ENCODE measurements at places on chromosomes 2 and 18.

DNA sequence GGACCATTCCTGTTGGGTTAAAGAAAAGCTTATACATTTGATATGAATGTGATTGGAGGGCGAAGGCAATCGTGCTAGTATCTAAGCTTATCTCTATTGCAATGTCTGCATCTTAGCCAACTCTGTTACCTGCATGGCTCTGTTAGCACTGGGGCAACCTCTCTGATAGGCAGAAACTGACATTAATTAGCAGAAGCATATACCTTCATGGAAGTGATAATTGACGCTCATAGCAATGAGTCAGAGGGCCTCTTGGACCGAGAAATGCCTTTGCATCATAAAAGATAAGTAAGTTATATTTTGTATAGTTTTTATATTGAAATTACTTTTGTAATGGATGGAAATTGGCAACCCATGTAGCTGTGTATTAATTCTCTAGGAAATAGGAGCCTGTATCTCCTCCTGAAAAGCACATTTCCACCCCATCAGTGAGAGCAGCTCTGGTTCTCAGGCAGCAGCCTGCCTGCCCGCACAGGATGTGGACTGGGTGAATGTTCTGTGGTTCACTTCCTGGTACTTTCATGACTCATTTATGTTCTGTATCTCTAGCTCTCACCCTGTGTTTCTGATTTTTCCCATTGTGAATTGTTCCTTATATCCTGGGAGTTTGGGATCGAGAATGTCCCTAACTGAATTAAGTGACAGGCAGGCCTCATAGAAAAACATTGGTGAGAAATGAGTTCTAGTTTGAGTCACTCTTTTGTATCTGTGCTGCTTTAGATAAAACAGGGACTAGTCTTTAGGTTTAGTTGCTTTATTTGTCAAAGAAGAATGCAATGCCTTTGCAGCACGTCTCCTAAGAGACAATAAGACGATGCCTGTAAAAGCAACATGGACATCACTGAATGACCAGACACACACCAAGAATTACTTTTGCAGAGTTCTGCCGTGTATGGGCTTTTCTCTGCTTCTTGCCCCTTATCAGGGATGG is 344.9 kb downstream of the DCDC2C start:
- no peak for DNase-seq

DNA sequence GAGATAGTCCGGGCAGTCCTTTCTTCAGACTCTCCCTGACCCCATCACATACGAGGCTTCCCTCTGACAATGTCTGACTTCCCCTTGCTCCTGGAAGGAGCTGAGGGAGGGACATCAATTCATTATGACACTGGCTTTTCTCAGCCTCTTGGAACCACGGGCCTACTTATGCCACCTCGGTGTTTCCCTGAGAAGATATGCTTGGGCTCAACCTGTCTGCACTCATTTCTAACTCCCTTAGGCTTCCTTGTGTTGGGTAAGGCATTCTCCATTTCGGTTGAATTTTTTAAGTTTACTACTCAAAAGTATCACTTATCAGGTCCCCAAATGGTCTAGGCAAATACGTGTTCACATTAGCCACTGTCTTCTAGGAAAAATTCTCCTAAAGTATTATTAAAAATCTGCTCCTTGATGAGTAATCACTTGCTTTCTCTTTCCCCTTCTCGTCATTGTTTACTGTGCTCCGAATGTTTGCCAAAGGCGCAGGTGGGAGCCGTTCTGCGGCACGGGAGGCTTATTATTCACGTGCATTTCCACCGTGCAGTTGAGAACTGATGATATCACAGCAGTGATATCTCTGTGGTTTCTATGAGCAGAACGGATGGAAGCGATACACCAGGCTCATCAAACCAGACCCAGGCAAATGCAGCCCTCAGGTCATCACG is 33.1 kb downstream of the ARL4C start:
- DNase-seq: no peak

DNA sequence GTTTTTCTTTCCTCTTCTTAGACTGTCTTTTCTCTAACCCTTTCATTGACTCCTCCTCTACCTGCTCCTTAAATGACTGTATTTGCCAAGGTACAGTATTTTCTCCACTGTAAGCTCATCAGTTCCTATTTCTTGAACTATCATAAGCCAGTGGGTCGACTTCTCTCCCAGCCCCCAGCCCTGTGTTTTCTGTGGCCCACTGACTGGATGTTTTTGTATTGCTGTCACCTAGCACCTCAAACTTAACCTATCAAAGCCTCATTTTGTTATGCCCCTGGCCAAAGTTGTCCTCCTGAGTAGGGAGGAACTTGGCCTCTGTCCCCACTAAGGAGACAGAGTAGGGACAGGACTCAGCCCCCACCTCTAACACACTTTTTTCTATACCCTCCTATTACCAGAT is 65.4 kb upstream of the CABLES1 start:
- no peak for DNase-seq

- no peak for DNase-seq
These were observed 55.8 kb downstream of the ST6GAL2 start for GRCh38 chr2:106830191-106830590.

GRCh38 chr18:78790960-78791359 is 188.7 kb upstream of the SALL3 start:
- DNase-seq: no peak

DNA sequence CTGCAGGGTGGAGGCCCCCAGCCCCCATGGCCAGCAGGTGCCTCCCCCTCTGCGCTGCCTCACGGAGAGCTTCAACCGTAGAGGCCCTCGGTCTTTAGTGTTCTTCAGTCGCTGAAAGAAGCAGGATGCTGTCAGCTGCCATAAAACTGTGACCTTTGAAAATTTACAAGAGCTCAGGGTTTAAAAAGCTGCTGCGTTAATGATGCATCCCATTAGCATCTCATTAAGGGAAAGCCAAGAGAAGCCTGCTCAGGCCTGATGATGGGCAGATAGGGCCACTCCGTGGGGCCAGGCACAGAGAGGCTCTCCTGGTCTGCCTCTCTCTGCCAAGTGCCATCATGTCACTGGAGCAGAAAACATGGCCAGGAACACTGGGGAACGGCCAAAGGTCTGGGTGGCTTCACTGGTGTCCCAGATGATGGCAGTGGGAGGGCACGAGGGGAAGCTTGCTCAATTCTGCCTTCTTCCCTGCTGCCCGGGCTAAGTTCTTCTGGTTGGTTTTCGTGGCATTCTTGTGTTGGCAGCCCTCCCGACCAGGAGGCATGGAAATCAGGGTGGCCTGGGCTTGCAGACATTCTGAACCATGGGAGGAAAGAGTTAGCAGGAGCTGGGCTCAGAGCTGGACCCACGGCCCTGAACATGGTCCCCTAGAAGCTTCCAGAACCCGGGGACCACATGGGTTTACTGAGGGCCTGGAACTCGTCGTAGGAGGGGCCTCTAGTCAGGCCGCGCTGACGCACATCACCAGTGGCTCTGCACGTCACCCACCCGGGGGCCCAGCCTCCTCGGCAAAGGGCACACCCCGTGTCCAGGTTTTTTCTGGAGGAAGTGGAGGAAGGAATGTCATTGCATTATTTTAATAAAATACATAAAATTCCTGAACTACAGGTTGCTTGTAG is 250.7 kb downstream of the KLHL29 start:
- DNase-seq: no peak

- no peak for DNase-seq
These were observed 6.4 kb upstream of the ODC1 start for GRCh38 chr2:10454505-10454904.

- DNase-seq: no peak
These were observed 503.6 kb upstream of the SYT4 start for GRCh38 chr18:43780782-43781340.

DNA sequence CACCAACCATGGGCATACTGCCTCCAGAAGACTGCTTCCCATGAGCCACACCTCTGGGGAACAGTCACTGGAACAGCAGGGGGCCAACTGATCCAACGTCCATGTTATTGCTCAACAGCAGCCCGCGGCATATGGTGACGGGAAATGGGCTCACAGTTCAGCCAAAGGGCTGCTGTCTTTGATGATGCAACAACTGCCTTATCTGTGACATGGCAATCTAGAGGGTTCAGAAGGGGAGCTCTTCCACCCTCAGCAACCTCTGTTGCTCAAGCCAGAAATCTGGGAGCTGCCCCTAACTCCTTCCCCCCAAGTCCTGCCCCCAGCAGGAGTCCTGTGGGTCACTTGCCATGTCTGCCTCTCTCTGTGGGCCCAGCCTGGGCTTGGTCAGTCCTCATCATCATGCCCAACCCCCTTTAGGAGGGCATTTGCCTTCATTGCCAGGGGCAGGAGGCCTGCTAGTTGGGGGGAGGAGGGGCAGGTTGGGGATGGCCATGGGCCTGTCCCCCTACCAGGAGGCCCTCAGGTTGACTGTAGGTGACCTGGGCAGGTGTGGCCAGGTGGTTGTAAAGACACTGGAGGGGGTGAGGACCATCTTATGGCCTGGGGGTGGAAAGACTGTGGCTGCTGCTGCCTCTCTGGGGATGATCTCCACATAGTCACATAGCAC is 212.9 kb downstream of the CYP26B1 start:
- DNase-seq: peak; percentile 9

DNA sequence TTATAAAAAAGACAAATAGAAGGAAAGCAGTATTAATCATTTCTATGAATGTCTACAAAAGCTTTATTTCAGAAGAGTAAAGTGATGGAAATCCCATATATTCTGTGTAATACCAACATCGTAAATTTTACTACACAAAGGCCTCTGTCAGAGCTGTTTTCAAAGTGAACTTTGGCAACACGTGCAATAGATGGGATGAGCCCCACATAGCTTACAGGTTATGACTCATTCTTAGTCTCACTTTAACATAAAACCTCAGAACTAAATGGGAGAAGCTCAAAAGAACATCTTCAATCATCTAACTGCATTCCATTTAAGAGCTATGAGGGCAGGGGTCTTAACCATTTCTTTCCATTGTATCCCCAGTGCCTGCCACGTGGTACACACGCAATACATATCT is 11.5 kb downstream of the VPS4B start:
- DNase-seq: no peak

DNA sequence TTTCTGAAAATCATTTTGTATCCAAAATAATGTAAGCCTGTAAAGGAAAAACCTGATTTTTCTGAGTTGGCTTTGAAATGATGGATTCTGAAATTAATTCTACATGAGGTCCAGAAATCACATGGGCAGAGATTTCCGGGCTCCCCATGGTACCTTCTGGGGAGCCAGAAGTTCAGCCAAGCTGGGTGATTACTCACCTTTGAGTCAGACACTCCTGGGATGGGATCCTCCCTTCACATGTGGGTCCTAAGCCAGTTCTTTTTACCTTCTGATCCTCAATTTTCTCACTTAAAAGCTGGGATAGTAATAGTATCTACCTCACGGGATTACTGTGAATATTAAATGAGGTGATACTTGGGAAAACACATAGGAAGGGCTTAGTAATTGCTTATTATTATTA is 179.8 kb upstream of the EPAS1 start:
- no peak for DNase-seq

DNA sequence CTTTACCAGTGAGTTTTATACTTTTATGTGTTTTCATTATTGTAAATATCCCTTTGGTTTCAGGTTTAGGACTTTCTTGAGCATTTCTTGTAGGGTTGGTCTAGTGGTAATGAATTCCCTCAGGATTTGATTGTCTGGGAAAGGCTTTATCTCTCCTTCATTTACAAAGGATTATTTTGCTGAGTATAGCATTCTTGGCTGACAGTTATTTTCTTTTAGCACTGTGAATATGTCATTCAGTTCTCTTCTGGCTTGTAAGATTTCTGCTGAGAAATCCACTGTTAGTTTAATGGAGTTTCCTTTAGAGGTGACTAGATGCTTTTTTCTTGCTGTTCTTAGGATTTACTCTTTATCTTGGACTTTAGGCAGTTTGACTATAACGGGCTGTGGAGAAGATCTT is 373.9 kb downstream of the TSN start:
- no peak for DNase-seq

- no peak for DNase-seq
These were observed 125.5 kb downstream of the ANKRD44 start for GRCh38 chr2:197184959-197185586.

GRCh38 chr2:170713543-170714380 is 1.4 kb upstream of the SP5 start:
- no peak for DNase-seq

DNA sequence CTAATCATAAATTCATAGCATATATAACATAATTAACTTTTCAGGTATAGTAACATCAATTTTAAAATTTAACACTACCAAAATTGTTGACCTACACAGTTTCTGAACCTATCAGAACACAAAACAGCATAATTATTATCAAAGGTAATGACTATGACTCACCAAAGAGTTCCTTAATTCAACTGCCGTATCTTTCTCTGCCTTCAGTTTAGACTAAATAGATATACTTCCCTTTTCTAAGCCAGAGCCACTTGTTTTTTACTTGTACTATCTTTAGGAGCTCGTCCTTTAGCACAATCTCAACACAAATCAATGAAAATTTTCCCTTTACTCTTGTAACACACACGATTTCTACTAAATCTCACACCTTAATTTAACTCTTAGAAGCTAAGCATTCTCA is 54.4 kb downstream of the CCDC88A start:
- DNase-seq: no peak

DNA sequence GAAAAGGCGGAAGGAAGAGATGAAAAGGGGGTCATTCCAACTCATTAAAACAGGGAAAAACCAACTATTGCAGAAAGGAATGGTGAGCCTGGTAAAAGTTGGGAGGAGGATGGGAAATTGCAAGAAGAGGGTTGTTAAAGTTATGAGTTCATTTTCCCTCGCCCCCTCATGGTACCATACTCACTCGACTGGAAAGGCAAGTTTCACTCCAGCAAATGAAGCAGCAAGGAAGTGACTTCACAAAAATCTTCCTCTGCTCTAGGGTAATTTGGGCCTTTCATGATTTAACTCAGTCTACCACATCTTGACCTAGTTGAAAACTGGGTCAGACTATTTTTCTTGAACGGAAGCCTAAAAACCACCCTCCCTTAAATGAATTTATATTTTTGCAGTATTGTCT is 22.8 kb upstream of the DAW1 start:
- no peak for DNase-seq

DNA sequence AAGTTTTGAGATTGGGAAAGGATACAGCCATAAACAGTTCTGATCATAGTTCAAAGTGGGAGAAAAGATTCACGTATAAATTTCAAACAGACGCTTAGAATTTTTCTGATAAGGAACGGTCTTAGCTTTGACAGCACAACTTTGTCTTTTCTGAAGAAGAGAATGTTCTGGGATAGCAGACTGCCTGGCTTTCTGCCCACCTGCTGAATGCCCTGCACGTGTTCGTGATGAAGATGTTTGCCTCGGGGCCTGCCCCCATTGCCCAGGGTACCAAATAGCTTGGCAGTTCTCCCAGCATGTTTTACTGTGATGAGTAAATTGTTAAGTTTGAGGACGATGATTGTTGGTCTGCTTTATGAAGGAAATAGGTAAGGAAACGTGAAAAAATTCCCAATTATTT is 4.6 kb downstream of the MRPL33 start:
- no peak for DNase-seq

DNA sequence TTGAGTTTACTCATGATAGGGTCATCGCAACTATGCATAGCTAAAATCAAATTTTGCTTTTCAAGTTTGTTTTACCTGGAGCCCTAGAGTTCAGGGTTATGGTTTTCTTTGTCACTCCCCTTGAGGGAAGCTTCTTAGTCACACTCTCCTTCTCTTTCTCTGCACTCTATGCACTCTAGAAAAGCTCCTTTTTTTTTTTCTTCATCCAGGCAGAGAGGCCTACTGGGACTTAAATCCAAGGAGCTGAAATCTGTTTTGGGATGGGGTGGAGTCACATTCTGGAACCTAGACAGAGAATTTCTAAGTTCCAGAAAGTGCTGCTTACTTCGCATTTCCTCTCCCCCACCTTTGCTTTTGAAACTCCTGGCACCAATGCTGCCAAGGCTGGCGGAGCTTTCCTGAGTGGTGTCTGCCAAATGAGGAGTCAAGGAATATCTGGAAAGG is 19.1 kb upstream of the IL18R1 start:
- no peak for DNase-seq

GRCh38 chr2:25072606-25073005 is 30.7 kb downstream of the EFR3B start:
- no peak for DNase-seq

Data from NCI-H2171 treated with DMSO at 0.1 percent for 48 hours (cell line).